Effector memory CD4-positive, alpha-beta T cell (primary cell): ENCODE measurements at places on chromosomes 2 and 18.

DNA sequence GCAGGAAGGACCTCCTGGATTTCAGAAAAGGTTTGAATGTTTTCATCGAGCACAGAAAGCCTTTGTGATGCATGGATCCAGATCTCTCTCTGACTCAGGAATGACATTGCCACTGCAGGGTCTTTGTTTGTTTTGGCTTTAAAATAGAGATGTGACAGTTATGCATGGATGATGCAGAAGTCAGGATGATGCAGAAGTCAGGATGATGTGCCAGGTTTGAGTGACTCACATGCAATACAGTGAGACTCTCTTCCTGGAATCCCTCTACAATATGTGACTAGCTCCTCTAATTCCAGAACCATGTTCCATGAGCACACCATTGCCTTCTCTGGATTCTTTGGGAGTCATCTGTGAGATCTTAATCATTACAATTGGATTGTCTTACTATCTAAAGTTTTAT is 177.9 kb upstream of the RAB6C start:
- DNase-seq = no peak

GRCh38 chr2:101064125-101064502 is 62.0 kb downstream of the RPL31 start:
- DNase-seq = no peak

DNA sequence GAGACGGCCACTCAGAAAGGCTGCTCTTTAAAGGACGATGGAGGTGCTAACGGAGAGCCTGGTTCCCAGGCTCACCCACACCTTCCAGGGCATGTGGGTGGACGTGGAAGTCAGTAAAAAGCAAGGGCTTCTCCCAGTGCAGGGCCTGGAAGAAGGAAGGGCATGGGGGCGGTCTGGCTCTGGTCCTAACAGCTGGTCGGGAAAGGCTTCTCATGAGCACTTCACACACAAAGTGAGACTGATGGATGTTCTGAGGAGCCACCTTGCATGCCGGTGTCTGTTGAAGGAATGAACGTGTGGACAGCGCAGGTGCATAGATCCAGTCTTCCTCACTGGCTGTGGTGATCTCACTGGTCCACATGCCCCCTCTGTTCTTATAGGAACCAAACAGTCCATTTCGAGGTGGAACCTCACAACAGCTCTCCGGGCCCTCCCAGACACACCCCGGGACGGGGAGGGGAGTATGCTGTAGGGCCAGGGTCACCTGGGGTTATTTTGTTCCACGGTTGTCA is 90.6 kb upstream of the UXS1 start:
- no peak for DNase-seq

DNA sequence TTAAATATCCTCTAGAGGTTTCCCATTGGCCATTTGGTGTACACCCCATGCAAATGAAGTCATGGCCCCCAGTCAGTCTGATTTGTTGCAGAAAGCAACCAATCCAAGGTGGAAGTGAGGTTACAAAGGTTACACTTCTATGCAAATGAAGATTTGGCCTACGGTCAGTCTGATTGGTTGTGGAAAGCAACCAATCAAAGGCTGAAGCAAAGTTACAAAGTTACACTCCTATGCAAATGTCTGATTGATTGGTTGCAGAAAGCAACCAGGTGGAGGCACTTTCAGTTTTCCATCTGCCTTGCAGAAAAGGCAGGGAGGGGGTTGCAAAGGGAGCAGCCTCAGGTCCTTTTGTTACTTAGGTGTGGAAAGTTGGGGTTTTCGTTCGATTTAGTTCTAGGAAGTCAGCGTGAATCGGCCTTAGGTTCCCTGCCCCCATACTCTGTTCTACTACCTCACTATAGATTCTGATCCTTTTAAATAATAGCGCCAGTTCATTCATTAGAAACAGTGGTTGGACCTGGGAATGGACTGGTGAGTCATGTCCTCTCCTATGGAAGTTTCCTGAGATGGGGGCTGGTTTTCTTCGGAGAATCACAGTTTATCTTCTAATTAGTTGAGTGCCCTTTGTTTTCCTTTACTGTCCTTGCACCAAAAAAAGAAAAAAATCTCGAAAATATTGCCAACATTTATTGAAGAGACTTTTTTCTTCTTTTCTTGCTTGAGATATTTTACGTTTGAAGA is 279.5 kb downstream of the AGAP1 start:
- DNase-seq = no peak

GRCh38 chr18:12009581-12010140 is 28.4 kb downstream of the IMPA2 start:
- no peak for DNase-seq

DNA sequence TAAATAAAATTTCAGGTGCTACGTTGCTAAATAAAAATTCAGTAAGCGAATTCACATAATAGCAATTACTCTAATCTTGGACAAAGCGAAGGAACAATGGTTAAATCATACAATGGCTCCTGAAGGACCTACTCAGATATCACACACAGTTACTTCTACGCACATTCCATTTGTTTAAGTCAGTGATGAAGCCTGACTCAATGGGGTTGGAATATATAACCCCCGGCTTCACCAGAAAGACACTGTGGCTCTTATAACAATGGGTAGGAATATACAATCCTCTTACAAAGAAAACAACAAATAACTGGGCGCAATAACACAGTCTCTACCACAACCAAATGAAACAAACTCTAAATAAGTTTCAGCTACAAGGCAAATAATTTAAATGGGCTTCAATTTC is 349.5 kb downstream of the IRS1 start:
- DNase-seq = no peak

DNA sequence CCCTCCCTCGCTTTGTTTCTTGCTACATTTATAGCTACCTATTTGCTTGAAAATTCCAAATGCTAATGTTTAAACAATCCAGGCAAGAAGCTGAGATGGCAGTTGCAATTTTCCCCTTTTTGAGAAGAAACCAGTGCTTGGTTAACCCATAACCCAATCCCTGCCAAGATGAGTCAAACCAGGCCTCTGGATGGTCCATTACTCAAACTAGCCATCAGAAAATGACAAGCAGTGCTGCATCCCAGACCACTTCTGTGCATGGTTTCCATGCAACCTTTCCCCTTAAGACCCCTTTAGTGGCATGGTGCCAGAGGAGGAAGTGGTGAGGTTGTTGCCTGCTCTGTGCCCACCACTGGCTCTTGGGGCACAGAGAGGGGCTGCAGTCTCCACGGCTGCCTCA is 131.2 kb upstream of the RMP24 start:
- no peak for DNase-seq

DNA sequence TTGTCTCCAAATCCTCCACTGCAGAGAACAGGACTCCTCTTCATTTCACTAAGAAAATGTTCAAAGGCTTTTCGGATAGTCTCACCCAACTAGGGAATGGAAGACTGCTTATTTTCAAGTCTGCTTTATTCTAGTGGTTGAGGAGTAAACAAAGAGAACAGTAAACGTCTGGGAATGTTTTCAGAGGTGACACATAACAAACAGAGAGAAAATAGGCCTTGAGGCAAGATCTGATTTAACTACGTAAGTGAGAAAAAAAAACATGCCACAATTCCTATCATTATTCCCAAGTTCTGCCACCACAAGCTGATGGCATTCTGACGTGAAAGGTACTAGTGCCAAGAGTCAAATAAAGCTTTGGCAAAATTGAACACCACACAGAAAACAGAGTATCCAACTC is 16.7 kb upstream of the WIPF1 start:
- DNase-seq = no peak
